ENCODE measurements at places on chromosomes 16 and 17.

GRCh38 chr17:59330053-59330942, 1.2 kb upstream of the YPEL2 start:
- DNase-seq, result no peak

GRCh38 chr17:39543664-39544063, 64.1 kb downstream of the NEUROD2 start:
- DNase-seq, result no peak

- no peak for DNase-seq
Measured at GRCh38 chr17:21705021-21705601, 12.8 kb downstream of the KCNJ18 start.

GRCh38 chr17:76107509-76107908, 3.9 kb upstream of the EXOC7 start:
- no peak for DNase-seq

- no peak for DNase-seq
Measured at GRCh38 chr16:69328854-69329316, 1.5 kb downstream of the PDF start.

DNA sequence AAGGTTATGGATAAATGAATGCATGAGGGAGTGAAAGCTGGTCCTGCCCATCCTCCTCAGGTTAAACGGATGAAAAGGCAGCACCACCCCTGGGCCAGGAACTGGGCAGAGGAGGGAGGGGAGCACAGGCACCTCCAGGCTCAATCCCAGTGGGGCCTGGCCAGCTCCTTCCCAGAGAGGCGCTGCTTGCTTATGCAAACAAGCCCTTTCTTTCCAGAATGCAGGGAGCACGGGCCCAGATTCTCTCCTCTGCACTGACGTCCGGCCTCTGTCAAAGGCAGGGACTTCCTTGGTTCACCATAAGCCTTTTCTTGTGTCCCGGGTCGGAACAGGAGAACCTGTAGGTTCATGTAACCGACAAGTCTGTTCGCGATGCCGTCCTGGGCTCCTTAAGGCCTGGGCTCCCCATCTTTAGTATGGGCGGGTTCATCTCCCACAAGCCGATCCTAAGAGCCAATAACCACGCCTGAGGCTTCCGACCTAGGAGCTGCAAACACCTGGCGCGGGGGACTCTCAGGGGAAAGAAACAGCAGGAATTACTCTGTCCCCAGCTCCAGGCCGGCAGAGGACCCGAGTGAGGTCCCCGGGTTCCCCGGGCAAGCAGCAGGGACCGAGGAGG, 16.3 kb downstream of the ENPP7 start:
- no peak for DNase-seq

DNA sequence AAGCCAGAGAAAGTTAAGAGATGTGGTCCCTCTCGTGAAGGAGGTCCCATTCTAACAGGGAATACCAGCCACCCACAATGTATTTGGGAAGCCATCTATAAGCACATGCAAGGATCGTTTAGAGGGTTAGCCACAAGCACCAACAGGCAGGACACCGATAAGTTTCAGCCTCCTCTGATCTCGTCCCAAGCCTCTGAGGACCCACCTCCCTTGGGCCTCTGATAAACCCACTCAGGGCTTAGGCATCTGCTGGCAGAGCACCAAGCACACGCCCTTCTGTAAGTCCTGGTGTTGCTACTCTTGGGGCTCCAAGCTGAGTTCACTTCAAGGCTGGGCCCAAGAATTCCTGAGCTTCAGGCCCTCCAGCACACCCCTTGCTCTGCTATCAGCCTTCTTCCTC, 5.4 kb upstream of the PNPO start:
- peak; percentile 19 for DNase-seq

All from AG09319 (cell line).